ENCODE measurements at places on chromosomes 3 and 15. TPM values are rescaled to one million over a fixed set of nuclear protein-coding genes. Genes with fewer than 3 reads are reported as not detected.

GRCh38 chr15:62413153-62413552 is 248.1 kb upstream of the C2CD4B start:
- DNase-seq: no peak

GRCh38 chr3:41482134-41482533 is 282.8 kb downstream of the CTNNB1 start:
- no peak for DNase-seq

Gene DPPA2
- not detected for polyA plus RNA-seq

DNA sequence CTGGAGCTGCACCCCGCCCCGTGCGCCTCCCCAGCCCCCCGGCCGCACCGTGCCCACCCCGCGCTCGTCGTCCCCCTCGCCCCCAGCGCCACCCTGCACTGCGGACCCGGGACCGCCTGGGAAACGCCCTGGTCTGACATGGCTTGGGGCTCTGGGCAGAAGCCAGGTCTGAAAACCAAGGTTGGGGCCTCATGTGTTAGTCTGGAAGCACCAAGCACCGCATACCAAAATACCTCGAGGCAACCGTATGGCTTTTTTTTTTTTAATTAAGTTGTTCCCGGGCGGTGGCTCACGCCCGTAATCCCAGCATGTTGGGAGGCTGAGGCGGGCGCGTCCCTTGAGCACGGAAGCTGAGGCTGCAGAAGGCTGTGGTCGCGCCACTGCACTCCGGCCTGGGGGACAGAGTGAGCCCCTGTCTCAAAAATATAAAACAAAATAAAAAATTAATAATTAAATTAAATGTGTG is 91.5 kb upstream of the CHD2 start:
- no peak for DNase-seq

DNA sequence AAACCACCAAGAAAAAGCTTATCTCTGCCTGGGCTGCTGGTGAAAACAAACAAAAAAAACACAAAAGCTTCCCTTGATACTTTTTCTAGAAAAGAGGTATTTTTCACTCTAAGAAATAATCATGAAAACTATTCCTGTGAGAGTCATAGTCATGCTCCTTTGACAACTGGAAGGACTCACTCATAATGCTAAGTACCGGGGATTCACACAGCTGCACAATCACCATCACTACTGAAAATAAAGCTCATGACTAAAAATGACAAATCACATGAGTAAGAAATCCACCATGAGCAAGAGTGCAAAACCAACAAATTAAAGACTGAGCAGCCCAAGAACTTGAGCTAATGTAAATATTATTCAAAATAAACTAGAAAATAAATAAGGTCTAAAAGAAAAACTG is 10.6 kb upstream of the POU1F1 start:
- DNase-seq: no peak

Gene AP4E1
- polyA plus RNA-seq: 4.1 TPM

Gene VGLL3
- polyA plus RNA-seq: 27.2 TPM

DNA sequence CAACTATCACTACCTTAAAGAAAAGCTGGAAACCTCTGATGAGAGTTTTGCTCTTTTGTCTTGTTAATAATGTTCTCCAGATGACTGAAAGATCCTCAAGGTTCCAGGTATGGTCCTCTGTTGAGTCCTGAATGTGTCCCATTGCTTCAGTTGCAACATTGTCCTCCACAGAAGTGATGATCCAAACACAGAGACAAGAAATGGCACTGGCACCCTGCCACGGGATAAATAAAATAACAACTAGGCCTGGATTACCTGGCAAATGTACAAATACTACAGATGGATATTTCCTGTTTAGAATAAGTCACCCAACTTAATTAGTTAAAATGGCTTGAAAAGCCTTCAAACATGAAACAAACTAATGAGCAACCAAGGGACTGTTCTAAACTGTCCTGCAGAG is 58.3 kb downstream of the EIF3J start:
- DNase-seq: no peak

DNA sequence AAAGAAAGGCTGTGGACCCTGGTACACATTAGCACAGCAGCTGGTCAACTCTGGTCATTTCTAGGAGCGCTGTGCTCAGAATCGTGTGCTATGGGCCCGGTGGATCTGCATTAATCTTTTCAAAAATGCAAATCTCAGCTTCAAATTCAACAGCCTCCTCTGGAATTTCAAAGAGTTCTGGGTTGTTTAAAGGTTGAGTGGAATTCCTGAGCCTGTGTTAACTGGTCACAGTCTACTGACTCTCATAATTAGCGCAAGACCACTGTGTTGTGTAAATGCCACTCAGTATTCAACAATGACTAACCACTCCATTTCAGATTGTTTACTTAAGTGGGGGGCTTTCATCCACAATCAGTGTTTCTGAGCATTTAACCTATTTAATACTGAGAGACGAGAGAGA is 2.7 kb upstream of the ARNT2 start:
- DNase-seq: no peak
